ENCODE measurements at places on chromosomes 5 and 9.

- no peak for DNase-seq
Measured at GRCh38 chr5:143680672-143681259, 131.2 kb upstream of the HMHB1 start.

DNA sequence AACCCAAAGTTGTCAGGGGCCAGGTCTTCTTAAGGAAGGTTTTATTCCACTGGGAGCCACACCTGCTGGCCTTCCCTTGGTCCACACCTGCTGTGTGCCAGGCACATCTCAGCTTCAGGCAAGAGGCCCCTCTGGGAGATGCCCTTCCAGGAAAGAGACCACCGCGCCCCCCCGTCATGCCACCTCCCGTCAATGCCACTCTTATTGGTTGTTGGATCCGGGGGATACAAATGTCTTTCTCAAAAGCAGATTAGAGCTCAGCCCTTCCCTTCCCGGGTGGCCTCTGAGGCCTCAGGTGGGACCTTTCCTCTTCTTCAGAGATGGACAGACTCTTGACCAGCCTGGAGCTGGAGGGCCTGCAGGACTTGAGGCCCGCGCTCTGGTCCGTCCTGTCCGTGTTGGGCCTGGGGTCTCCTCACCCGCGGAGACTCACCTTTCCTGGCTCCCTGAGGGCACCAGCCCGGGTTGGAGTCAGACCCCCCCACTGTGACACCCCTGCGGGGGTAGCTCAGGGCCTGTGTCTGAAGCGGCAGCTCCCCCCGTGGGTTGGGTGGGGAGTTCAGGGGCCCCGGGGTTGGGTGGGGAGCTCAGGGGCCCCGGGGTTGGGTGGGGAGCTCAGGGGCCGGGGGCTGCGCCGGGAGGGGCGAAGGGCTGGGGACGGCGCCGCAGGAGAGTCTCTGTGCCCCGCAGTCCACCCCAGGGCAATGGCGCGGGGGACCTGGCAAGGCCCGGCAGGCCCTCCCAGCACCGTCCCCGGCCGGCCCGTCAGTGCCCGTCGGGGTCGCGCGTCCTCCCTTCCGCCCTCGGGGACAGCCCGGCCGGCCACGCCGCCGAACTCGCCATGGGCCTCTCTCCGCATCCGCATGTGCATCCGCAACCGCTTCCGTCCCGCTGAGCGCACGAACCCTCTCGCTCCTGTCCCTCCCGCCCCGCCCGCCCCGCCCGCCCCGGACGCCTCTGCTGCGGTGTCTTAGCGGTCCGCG lies 3.7 kb upstream of the SLC9A3 start:
- DNase-seq = no peak

DNA sequence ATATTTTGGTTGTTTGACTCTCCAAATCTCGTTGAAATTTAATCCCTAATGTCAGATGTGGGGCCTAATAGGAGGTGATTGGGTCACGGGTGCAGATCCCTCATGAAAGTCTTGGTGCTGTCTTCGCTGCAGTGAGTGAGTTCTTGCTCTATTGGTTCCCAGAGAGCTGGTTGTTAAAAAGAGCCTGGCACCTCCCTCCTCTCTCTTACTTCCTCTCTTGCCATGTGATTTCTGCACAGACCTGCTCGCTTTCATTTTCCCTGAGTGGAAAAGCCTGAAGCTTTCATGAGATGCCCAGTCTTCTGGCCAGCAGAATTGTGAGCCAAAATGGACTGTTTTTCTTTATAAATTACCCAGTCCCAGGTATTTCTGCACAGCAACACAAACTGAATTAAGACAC lies 221.6 kb downstream of the MAT2B start:
- DNase-seq = no peak

- DNase-seq = no peak
Measured at GRCh38 chr9:110114086-110114858, 93.7 kb downstream of the C9orf152 start.

- no peak for DNase-seq
Measured at GRCh38 chr5:178104492-178104891, 8.8 kb upstream of the N4BP3 start.

GRCh38 chr5:59757442-59757841 lies 136.1 kb downstream of the PDE4D start:
- no peak for DNase-seq

- DNase-seq = no peak
Measured at GRCh38 chr9:35656831-35657545, 831 bp downstream of the RMRP start.

DNA sequence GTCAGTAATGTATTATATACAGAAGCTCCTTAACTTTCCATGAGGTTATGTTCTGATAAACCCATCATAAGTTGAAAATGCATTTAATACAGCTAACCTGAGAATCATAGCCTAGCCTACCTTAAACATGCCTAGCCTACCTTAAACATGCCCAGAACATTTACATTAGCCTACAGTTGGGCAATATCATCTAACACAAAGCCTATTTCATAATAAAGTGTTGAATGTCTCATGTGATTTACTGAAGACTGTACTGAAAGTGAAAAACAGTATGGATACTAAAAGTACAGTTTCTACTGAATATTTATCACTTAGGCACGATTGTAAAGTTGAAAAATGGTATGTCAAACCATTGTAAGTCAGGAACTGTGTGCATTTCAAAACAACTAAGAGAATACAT lies 1.6 kb downstream of the GM2A start:
- no peak for DNase-seq

DNA sequence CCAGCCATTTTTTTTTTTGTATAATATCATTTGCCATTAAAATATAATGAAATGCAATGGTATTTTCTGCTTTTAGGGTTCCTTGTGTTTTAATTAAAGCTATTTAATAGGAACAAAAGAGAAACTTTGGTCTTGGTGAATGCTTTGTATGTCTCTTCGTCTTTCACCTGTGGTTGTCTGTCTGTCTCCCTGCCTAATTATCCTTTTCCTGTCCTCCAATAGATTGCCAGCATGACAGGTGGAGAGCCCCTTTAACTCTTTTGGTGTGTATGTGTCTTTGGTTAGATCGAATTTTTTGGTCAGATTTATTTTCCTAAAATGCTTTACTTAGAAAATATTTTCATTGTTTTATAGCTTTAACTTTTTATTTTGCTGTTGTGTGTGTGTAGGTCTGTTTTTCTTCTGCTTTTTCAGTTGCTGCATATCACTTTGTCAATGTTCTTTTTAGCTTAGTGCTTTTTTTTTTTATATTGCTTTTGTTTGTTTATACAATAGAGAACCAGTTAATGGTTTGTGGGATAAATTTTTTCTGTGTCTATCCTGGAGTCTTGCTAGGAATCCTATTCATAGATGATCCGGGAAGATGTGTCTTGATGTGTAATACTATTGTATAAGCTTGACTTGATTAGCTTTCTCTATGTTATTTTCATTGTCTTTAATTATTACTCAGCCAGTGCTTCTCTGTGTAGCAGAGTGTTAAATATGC lies 8.6 kb downstream of the CHMP5 start:
- DNase-seq = no peak

GRCh38 chr5:127001621-127002296 lies 28.6 kb downstream of the MARCHF3 start:
- DNase-seq = no peak

DNA sequence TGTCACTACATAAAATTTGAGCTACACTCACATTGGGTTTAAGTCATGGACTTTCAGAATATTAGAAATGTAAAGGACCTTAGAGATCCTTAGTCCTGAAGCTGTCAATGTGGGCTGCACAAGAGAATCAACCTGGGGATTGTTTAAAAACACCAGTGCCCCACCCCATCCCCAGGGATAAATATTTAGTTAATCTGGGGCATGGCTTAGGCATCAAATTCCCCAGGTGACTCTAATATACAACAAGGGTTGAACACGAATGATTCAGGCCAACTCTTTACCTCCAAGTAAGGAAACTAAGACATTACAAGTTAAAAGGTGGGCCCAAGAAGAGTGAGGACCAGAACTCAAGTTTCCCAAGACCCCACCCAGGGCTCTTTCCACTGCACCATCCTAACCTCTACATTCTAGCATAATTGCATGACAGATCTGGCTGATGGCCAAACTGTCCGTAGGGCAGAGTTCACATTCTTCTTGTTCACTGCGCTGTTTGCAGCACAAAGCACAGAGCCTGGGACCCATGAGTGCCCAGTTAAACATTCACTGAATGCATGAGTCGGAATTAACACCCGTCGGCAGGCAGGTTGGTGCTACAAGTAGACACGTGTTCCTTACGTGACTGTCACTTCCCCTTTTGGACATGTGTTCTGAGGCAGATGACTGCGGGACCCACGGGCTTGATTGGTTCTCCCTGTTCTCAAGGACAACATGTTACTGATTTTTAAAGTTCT lies 25.2 kb downstream of the CYFIP2 start:
- DNase-seq = no peak

- DNase-seq = no peak
Measured at GRCh38 chr9:35172878-35173277, 11.1 kb downstream of the UNC13B start.

- no peak for DNase-seq
Measured at GRCh38 chr5:170614720-170615119, 110.9 kb downstream of the KCNIP1 start.

DNA sequence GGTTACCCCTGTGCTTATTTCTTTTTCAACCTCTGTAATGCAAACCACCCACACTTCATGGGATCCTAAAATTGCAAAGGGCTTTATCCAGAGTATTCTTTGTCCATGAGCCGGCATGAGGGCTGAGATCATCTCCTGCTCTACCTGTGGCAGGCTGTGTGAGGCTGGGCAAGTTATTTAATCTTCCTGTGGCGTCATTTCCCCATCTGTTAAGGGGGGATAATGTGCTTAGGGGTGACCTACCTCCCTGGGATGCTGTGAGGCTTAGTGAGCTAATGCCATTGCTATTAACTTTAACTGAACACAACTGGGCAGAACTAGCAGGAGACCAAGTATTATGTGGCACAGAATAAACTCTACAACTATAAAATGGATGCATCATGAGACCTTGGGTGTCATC lies 17.0 kb downstream of the FRMPD1 start:
- no peak for DNase-seq

- DNase-seq = no peak
Measured at GRCh38 chr9:121896545-121896943, 196.6 kb downstream of the TTLL11 start.

- no peak for DNase-seq
Measured at GRCh38 chr9:109418827-109419226, 79.3 kb downstream of the PTPN3 start.

GRCh38 chr9:14906644-14907359 lies 3.4 kb downstream of the FREM1 start:
- DNase-seq = no peak

GRCh38 chr5:175466700-175467318 lies 11.6 kb upstream of the SFXN1 start:
- no peak for DNase-seq

DNA sequence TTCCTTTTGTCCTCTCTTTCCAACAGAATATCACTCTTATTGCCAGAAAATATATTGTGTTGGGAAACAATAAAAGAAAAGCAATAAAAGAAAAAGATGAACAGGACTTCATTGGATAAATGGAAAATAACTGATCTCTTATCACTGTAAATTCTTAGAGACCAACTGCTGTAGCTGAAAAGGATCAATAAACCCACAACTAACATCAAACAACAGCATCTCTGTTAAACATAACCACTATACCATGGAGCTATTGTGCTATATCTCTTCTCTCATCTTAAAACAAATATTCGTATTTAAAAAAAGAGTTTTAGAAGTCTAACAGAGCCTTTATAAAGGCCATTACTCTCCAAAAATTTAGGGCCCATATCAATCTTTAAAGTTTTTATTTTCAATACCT lies 502.4 kb downstream of the TMEM232 start:
- DNase-seq = no peak

DNA sequence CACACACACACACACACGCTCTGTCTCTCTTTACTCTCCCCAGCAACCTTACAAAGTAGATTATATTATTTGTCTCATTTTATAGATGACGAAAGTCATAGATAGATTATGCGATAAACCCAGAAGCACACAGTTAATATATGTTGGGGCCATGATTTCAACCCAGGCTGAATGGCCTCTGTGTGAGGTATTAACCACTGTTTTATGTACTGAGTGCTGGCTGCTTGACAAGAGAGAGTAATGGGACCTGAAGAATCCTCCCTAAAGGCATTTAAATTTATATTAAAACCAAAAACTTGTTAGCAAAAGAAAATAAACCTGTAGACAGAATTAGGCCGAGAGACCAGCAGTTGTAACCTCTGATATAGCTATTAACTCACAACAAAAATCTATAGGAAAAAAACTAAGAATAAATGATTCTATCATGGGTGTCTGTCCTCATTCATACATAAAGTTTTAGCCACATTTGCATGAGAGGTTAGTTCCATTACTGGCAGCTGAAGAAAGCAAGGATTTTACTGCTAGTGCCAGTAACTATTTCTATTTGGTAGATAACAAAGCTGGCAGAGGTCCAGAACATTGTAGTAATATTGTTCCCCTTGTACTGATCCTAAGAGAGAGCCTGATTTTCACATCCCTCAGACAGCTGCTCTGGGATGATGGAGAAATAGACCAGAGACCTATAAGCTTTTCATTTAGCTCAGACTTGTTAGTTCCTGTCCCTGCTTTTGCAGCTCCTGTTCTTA lies 250.9 kb downstream of the ADGRV1 start:
- no peak for DNase-seq

DNA sequence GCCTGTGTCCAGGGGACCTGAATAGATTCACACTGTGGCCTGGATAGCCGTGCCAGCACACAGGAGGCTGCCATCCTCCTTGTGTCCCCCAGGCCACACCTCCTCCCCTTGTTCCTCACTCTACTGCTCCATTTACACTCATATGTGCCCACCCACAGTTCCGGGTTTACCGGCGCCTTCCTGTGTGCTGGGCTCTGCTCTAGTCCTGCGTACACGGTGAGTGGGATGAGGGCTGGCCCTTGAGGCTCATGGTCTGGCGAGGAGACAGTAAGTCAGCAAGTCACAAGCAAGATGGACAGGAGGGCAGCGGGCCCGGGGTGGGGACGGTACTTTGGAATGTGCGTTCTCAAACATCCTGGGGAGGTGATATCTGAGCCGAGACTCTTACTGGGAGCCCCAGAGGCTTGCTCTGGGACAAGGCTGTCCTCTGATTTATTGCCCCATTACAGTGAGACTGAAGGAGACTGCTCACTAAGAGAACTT lies 32.4 kb upstream of the NXNL2 start:
- DNase-seq = no peak

GRCh38 chr9:91904588-91905236 lies 45.3 kb downstream of the ROR2 start:
- no peak for DNase-seq

DNA sequence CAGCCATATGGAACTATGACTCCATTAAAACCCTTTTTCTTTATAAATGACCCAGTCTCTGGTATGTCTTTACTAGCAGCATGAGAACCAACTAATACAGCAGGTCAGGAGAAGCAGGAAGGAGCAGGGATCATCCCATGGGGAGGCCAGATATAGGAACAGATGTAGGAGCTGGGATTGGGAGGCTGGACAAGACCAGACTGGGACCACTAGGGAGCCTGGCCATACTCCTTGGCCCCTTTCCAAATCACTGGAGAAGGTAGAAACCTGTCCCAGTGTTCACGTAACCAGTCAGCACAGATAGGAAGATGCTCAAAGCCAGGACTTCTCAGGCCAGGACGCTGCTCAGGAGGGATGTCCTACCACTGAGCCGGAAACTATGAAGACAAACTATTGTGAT lies 95.5 kb downstream of the LMX1B start:
- no peak for DNase-seq

Data from stimulated activated CD8-positive, alpha-beta memory T cell treated with anti-CD3 and anti-CD28 coated beads, Interleukin-7, amount 100 ng/mL, for 4 hours (primary cell).